ENCODE measurements at places on chromosomes 12 and 14.

GRCh38 chr12:91052026-91052425 lies 5.8 kb downstream of the KERA start:
- DNase-seq: no peak

- no peak for DNase-seq
Observed at GRCh38 chr14:66070542-66071319, 415.4 kb upstream of the CCDC196 start.

GRCh38 chr12:19263672-19264071 lies 134.1 kb downstream of the PLEKHA5 start:
- no peak for DNase-seq

DNA sequence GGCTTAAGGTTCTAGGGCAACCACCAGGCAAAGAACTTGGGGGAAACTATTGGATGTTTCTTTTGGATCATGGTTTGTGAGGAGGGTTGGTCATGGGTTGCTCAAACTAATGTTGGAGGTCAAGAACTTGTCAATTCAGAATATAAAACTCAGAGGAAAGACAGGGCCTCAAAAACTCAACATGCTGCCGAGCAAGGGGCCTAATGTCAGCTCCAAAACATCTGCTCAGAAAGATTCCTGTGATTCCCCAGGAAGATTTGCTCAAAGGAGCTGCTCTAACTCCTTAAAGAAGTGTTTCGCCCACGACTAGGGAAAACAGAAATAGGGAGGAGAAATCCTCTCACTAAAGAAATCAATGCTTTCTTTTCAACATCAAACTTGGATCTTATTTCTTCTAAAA lies 3.7 kb upstream of the IGF1 start:
- no peak for DNase-seq

GRCh38 chr12:25590011-25590721 lies 37.1 kb upstream of the LMNTD1 start:
- no peak for DNase-seq

Data from HFFc6 (cell line).